NCI-H446 treated with DMSO at 0.1 percent for 48 hours (cell line): ENCODE measurements at places on chromosomes 1 and 21.

- no peak for DNase-seq
Observed at GRCh38 chr1:174414203-174414602, 33.6 kb upstream of the GPR52 start.

DNA sequence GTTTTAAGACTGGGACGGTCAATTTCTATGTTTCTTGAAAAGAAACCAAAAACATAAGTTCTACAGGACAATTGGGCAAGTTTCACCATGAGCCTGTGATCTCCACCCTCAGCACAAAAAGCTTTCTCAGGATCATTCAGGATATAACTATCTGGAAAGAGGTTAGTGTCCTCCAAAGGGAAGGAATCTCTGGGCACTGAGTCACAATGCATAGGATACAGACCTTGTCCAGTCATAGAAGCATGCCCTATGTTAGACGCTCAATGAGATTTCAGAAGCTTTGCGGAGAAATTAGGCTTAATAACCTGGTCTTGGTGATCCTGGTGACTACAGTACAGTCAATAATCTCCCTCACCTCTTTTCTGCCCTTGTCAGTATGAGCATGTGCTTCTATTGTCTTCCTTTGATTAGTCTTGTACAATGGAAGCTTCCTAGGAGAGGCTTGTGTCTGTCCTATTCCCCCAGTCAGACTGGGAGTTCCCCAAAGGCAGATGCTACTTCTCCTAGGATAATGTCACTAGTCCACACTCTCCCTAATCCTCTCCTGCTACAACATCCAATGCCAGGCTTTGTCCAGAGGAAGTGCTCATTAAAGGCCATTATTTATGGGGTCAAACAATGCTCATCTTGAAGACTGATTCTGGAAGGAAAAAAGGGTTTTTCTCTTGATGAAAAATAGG lies 97.4 kb downstream of the KCNH1 start:
- DNase-seq: no peak

GRCh38 chr1:98145655-98146054 lies 224.8 kb upstream of the DPYD start:
- DNase-seq: no peak

GRCh38 chr1:246647513-246647912 lies 76.7 kb upstream of the SCCPDH start:
- DNase-seq: no peak

DNA sequence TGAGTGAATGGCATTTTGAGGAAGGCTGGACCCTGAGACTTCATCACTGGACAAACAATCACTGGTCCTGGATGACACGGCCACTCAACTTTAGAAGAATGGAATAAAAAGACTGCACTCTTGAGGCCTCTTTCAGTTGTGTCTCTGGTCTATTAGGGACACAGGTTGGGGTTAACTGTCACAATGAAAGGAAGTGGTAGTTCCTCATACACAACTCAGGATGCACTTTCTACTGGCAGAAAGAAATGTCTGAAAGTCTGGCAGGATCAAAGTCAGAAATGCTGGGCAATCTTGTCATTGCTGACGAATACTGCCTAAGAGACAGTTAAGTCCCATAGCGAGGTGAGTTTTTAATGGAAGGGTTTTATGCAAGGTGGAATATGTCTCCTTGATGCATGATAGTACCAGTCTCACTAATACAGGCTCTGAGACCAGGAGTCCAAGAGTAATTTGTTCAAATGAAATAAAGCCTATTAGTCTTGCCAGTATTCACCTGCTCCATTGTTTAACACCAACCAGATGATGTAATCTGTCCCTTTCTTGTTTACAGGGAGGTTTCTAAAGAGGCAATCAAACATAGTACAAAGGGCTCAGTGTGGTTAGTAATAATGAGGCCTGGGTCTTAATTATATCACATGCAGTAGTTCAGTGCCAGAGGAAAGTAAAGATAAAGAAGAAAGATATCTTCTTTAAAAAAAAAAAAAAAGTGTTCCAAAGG lies 11.2 kb upstream of the RRP15 start:
- DNase-seq: no peak

GRCh38 chr1:207218512-207219362 lies 102.7 kb upstream of the CD55 start:
- DNase-seq: no peak

- DNase-seq: no peak
Observed at GRCh38 chr1:20349971-20350370, 59.3 kb downstream of the VWA5B1 start.

DNA sequence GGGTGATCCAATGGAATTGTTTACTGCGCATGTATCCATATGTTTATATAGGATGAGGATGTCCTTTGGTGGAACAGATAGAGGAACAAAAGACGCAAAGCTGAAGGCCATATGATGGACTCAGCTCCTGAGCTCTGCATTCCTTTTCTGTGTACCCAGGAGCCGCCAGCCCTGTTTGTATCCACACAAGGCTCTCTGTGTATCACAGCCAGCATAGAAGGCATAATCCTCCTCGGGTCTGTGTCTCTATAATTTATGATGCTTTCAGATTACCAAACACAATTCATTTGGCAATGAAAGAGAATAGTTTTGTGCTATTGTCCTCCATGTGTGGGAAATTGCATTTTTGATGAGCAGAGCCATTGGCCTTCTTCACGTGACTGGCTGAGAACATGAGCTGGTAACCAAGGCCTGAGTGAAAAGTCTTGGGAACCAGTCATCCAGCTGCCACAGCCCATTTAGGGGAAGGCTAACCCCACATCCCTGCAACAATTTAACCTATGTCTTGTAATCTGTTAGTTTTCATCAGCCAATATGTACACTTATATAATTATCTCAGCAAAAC lies 119.2 kb downstream of the PBX1 start:
- DNase-seq: no peak

- DNase-seq: no peak
Observed at GRCh38 chr1:115428676-115429075, 90.6 kb upstream of the NGF start.

DNA sequence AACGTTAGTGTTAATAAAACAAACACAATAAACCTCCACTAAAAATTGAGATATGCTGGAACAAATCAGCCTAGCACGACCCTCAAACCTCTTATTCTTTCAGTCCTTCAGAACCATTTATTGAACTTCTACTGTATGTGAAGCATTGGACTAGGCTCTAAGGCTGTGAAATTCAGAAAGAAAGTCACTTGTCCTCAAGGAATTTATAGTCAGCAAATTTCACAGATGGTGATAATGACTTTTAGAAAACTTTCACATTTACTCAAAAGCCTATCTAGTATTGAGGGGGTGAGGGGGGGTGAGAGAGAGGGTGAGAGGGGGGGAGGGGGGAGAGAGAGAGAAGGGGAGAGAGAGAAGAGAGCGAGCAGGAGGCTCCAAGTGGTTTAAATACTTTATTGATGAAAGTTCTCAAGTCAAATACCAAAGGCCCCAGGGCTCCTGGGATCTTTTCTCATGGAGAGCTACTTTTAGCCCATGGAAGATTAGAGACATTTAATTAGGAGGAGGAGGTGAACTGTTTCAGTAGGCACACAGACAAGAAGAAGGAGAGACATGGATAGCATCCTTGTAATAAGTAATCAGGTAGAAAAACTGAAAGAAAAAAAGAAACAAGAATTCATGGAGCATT lies 66.3 kb upstream of the SSX2IP start:
- DNase-seq: no peak
